ENCODE measurements at places on chromosomes 12 and 14. TPM values are rescaled to one million over a fixed set of nuclear protein-coding genes. Genes with fewer than 3 reads are reported as not detected.
A peak's percentile ranks its signal among the peaks of the same experiment; 100 is the strongest.

GRCh38 chr14:69483765-69484443 lies 624 bp upstream of the PLEKHD1 start:
- no peak for DNase-seq

DNA sequence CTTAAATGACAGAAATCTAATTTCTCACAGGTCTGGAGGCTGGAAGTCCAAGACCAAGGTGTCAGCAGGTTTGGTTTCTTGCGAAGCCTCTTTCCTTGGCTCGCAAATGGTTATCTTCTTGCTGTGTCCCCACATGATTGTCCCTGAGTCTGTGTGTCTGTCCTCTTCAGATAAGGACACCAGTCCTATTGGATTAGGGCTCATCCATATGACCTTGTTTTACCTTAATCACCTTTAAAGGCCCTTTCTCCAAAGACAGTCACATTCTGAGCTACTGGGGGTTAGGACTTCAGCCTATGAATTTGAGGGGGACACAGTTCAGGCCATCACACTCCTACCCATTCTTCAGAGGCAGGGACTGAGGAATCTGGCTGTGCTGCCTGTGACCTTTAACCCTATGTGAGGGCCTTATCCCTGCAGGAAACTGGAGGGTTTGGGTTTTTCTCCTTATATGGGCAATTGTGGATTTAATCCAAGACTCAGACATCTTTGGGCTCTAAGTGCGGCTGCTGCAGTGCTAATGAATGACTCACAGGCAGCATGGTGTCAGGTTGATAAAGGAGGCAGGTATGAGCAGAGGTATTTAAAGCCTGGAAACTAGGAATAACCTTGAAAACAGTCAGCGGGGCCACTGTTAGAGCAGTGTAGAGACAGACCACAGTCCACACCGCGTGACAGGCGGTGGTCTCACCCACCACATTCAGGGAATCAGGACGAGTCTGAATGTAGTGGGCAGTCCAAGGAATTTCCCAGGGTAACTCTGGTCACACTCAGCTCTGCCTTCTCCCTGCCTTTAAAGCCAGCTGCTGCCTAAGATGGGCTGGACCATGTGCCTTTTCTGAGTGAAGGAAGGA lies 10.2 kb downstream of the TPCN1 start:
- no peak for DNase-seq

DNA sequence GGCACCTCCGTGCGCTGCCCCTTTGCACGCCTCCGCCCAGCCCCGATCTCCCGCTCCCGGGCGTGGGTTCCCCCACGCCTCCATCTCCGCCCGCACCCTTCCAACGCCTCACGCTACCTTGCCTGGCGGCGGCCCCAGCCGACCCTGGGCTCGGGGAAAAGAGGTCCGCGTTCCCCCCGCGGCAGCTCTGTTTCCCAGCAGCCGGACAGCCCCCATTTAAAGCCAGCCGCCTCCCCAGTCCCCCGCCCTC lies at the start of gene PRIMA1:
TSS of gene PRIMA1 (minus strand) at position 193 of the 250 bp plus-strand sequence. CDS start 767 bp downstream, outside the sequence.
- no peak for DNase-seq

DNA sequence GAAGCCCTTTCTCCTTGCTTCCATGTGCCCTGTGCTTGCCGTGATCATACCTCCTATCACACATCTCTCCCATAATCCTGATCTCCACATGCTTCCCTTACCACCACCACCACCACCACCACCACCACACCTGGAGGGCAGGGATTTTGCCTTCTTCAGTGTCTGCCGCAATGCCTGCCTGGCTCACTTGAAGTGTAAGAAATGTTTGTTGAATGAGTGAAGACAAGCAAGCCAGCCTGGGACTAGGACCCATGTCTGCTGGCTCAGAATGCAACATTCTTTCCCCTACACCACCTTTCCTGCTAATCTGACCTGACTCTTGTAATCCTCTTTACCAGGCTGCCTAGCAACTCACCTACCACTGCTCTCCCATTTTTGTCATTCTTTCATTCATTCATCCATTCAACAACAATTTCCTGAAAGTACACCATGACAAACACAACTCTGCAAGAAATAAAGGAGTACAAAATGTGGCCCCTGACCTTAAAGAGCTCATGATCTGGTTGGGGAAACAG lies 3.5 kb upstream of the NID2 start:
- no peak for DNase-seq

DNA sequence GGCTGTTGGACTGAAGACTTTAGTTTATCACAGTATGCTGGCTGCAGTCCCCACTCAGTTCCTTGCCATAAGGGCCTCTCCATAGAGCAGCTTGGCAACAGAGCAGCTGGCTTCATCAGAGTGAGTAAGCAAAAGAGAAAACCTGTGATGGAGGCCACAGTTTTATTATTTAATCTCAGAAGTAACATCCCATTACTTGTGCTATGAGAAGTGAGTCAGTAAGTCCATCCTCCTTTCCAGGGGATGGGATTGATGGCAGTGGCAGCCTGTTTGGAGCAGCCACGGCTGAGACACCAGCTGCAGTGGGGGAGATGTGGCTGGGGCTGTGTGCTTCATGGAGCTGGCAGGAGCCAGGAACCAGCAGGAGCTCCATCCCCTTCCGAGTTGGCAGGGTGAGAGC lies 138.5 kb upstream of the SRRM4 start:
- DNase-seq: no peak

- DNase-seq: no peak
Measured at GRCh38 chr12:69519871-69520270, 49.7 kb downstream of the FRS2 start.

DNA sequence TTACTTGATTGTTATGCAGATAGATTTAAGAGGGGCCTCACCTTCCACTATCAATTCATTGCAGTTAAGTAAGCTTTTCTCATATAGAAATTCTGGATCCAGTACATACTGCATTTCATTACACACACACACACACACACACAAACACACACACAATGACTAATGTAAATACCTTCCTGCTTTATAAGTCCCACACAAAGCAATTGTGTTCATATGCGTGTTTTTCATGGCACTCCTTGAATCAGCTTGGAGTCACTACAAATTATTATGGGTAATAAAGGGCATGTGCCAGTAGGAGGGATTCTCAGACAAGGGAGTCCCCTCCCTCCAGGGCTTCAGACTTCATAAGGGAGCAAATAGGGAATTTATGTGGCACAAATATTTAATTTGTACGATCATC lies 4.5 kb downstream of the MIPOL1 start:
- no peak for DNase-seq

Gene KRT78
- total RNA-seq: not detected

DNA sequence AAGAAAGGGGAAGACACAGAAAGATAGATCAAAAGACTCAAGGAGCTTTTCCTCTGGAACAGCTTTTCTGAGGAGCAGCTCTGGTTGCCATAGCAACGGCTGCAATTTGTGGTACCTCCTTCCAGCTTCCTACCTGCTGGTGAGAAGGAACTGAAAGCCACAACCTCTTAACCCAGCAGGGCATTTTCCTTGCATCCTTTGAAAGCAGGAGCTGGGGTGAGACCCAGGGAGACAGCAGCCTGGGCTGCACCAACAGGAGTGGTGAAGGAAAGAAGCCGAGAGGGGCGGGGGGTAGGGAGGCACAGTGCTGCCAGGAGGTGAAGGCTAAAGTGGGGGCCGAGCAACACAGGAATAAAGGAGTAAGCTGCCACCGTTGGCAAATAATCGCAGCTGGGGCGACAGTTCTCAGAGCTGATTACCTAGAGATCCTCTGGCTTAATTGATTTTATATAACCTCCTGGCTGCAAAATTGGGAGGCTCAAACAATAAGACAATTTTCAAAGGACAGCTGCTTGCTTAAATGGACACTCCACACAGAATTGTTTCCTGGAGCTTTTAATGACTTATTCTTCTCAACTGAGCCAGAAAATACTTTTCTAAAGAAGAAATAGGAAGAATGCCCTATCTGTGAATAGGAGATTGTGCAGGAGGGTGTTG lies 129.4 kb downstream of the RPAP3 start:
- DNase-seq: no peak

- no peak for DNase-seq
Measured at GRCh38 chr14:91135039-91135438, 21.2 kb downstream of the DGLUCY start.

GRCh38 chr14:31025367-31026076 lies at the start of gene AP4S1:
Gene AP4S1 (plus strand): TSS chr14:31025649. CDS start chr14:31066197, 40,548 bp downstream.
- peak; percentile 84 for DNase-seq

Measured in osteocyte (in vitro differentiated cells).